ENCODE measurements at places on chromosomes 11 and 22.

GRCh38 chr11:70627219-70627618, 228.9 kb downstream of the CTTN start:
- DNase-seq, result no peak

DNA sequence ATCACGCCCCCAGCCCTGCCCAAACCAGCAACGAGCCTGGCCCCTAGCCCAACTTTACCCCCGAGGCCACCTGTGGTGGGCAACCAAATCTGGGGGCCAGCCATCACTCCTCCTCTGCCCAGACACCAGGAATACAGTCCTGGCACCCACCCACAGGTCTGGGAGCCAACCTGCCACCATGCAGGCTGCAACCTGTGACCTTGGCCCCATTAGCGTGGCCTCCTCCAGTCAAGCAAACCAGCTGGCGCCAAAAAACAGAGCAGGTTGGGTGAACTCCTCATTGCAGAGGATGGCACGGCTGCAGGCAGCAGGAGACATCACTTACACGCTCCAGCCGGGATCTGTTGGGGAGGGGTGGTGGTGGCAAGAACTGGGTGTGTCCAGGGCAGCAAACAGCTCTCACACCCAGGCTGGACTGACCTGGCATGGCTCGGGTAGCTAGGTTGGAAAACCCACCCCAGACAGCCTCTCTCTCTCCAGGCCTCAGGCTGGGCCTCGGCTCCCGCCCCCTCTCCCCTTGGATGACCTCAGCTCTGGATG, 65.5 kb upstream of the TCF20 start:
- no peak for DNase-seq

DNA sequence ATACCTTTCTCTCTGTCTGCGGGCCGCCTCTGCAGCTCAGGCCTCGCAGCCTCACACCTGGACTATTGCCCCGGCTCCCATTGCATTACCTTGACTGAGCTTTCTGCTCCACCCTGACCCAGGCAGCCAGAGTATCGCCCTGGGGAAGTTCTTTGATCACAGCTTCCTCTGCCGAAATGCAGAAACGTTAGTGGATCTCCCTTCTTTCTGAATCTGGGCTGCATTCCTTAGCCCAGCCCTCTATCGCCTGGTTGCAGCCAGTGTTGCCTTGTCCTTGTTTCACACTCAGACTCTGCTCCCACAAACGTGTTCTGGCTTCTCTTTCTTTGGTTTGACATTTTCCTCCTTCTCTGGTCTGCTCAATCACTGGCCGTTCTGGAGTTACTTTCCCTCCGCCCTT, 195.7 kb downstream of the ADAMTS15 start:
- no peak for DNase-seq

DNA sequence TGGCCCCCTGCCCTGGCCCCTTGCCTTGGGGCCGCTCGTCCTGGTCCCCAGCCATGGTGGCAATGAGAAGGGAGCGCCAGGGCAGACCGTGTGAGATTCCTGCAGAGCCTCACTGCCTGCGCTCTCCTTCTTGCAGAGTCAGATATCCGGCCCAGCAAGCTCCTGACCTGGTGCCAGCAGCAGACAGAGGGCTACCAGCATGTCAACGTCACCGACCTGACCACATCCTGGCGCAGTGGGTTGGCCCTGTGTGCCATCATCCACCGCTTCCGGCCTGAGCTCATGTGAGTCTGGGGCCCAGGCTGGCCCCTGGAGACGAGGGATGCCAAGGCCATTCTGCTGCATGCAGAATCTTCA, 114.1 kb downstream of the MICAL2 start:
- peak; percentile 74 for DNase-seq

- no peak for DNase-seq
These were observed 165.7 kb downstream of the LDLRAD3 start for GRCh38 chr11:36109590-36109849.

GRCh38 chr11:126136507-126136906, 73.8 kb upstream of the CDON start:
- no peak for DNase-seq

GRCh38 chr11:93519179-93519578, 24.0 kb downstream of the SMCO4 start:
- DNase-seq, result no peak

DNA sequence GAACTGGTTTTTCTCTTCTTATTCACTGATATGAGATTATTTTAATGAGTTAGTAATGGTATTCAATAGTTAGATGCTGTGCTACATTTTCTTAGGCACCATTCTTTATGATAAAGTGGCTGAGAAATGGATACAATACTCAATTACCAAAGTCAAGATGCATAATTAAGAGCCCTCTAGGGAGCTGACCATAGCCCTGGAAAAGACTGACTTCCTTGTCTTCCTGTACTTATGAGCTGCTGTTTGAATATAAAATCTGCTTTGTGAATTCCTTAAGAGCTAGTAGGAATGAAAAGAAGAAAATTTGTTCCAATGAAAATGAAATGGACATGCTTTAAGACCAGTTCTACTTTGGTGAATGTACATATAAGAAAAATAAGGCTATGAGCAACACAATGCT, 452.3 kb downstream of the KCNA4 start:
- no peak for DNase-seq

GRCh38 chr11:62999649-63000048, 14.9 kb upstream of the SLC22A6 start:
- DNase-seq, result no peak

DNA sequence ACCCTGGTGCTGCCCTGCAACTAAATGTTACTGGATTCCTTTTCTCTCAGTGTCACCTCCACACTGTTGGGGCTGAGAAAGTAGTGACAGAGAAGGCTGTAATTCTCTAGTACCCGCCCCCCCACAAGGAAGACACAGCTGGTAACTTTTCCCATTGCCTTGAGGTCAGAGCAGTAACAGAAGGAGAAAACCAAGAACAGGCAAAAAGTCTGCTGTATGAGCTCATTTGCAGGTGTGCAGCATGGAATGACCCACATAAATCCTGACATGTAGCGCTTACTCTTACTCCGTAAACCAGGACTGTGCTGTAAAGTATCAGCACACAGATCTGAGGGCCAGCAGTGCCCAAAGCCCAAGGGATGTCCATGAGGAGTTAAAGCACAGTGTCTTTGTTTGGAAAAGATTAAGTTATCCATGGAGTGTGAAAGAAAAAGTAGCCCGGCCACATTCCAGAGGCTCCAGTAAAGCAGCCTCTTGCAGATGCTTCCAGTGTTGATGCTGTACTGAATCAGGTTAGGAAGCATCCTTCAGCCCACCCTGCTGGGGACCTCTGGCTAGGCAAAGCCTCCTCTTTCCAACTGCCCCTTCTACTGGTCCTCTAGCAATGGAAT, 120.7 kb downstream of the PLEKHA7 start:
- no peak for DNase-seq

DNA sequence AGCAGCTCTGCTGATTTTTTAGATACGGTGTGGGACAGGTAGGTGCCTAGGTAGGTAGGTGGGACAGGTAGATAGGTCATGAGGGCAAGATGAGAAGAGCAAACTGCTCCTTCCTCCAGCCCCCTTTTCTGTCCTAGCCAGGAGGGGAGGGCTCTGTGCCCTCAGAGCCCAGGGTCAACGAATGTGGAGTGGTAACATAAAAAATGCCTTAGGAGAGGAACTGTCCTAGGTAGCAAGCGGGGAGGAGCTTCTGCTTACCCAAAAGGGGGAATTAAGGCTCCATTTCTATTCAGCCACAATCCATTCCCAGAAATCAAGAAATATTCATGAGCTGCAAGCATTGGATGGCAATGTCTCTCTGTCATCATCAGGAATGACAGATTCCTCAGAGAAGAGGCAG, 234.8 kb downstream of the GRIK4 start:
- no peak for DNase-seq
